Stimulated activated CD4-positive, alpha-beta T cell treated with anti-CD3 and anti-CD28 coated beads, Interleukin-12 subunit alpha, Interleukin-12 subunit beta, amount 100 ng/mL, for 4 hours (primary cell): ENCODE measurements at places on chromosomes 5 and 9.

- no peak for DNase-seq
These were observed 10.2 kb downstream of the SLC9A3 start for GRCh38 chr5:514101-514485.

DNA sequence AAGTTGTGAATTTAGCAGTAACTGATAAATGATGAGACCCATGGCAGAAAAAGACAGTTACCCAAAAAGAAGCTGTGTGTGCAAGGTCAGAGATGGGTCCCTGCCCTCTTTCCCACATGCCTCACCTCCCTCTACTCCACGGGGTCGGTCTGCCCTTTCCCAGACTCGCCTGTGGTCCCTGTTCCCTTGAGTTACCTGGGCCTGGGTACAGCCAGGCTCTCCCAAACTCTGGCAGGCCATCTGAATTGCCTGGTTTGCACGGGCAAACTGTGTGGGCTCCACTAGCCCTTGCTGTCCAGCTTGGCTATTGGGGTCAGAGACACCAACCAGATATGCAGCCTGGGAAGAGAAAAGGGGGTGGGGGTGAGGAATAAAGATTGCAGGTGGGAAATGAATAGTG, 18.4 kb upstream of the TPM2 start:
- DNase-seq: no peak

- DNase-seq: no peak
These were observed 1136.3 kb upstream of the ACO1 start for GRCh38 chr9:31248156-31248555.

- no peak for DNase-seq
These were observed 18.0 kb downstream of the HK3 start for GRCh38 chr5:176881021-176881749.

DNA sequence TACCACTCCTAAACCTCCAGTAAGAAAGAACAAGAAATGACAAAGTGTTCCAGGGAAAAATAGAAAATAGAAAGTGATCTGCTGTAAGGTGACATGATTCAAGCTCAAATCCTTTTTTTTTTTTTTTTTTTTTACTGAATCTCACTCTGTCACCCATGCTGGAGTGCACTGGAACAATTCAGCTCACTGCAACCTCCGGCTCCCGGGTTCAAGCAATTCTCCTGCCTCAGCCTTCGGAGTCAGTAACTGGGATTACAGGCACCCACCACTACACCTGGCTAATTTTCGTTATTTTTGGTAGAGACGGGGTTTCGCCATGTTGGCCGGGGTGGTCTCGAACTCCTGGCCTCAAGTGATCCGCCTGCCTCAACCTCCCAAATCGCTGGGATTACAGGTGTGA, 35.9 kb downstream of the TTLL11 start:
- DNase-seq: no peak

DNA sequence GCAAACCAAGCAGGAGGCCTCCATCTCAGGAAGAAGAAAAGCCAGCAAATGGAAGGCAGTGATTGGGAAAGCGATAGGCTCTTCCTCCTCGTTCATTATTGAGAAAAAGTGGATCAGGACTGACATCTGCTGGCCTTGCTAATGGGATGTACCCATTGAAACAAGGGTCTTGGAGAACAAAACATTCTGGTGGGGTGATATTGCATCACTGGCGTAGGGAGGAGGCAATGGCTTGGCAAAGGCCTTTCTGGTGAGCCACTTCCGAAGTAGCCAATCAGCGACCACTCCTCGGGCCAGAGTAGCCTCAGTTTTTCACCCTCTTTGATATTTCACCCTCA, 86.7 kb upstream of the NFIB start:
- no peak for DNase-seq
